Activated naive CD4-positive, alpha-beta T cell treated with anti-CD3 and anti-CD28 coated beads for 36 hours (primary cell): ENCODE measurements at places on chromosomes 12 and 14. TPM values are rescaled to one million over a fixed set of nuclear protein-coding genes. Genes with fewer than 3 reads are reported as not detected.

- no peak overlapping the region for H3K4me3 ChIP-seq
- no peaks in the 10 kb centered on the region for H3K27me3 ChIP-seq
- no peak for DNase-seq
- no peaks in the 10 kb centered on the region for H3K36me3 ChIP-seq
- H3K4me1 ChIP-seq, result peaks cover 2% of the 10 kb centered on the region
Observed at GRCh38 chr12:82054566-82054965, 295.4 kb upstream of the PPFIA2 start.

The CDKN3 gene
- 101 TPM for total RNA-seq

The ACSM4 gene
- total RNA-seq, result not detected

GRCh38 chr14:61154641-61155040, 126.5 kb downstream of the TMEM30B start:
- no peaks in the 10 kb centered on the region for H3K36me3 ChIP-seq
- no peaks in the 10 kb centered on the region for H3K4me1 ChIP-seq
- no peak for DNase-seq
- H3K27ac ChIP-seq, result no peak overlapping the region
- H3K27me3 ChIP-seq, result peaks cover 6% of the 10 kb centered on the region

The MSRB3 gene
- total RNA-seq, result not detected

DNA sequence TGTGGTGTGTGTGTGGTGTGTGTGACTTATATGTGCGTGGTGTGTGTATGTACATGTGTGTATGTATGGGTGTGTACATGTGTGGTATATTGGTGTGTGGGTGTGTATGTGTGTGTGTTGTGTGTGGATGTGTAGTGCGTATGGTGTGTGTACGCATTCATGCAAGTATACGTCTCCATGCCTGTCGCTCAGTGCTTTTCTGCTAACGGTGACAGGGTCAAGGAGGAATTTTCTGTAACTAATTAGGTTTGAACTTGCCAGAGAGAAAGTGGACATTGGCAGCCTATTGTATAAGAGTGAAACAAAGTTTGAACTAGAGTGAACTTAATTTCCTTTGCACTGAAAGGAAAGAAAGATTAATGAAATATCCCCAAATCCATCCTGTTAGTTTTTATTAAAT, 120.9 kb upstream of the GSC start:
- no peak overlapping the region for H3K4me3 ChIP-seq
- H3K4me1 ChIP-seq, result no peaks in the 10 kb centered on the region
- no peak for DNase-seq
- H3K27ac ChIP-seq, result no peak overlapping the region
